ENCODE measurements at places on chromosomes 11 and 22. TPM values are rescaled to one million over a fixed set of nuclear protein-coding genes. Genes with fewer than 3 reads are reported as not detected.

Gene TTC36
- 0.58 TPM for polyA plus RNA-seq

Gene SLC29A2
- polyA plus RNA-seq, result 10.1 TPM

Gene DKK3
- 29.6 TPM for polyA plus RNA-seq

Gene CHRM1
- not detected for polyA plus RNA-seq

Gene LRRC56
- 2.1 TPM for polyA plus RNA-seq

Gene MMP11
- 2.0 TPM for polyA plus RNA-seq

Gene RANBP1
- 90.3 TPM for polyA plus RNA-seq

Gene ZNRD2
- 49.6 TPM for polyA plus RNA-seq
